ENCODE measurements at places on chromosomes 12 and 14.

DNA sequence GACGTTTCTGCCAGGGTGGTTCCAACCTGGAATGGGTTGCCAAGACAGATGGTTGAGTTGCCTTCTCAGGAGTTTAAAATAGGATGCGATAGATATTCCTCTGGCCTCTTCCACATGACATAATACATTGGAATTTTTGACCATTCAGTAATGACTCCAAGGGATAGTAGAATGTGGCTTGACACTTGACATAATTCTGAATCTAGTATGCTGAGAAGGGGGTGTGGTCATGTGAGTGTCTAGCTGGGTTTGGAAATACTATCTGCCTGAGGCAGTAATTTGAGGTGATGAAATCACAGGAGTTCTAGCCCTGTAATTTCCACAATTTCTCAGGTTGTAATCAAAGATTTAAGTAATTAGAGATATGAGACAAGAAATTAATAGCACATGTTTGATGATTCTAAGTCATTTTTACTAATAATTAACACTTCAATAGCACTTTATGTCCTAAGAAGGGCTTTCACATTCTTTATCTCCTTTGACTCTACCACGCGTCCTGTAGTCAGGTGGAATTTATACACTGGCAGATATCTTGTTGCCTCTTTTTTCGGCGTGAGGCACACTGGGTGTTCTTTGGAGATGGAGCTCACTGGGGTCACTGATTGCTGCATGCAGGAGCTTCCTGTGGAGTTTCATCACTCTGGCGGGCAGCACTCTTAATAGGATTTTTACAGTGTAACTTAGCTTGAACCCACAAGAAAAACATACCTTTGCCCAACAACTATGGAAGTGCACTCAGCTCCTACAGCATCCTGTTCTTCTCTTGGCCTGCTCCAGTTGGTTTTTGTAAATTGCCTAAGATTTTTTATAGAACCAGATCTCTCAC lies 3.2 kb upstream of the AMIGO2 start:
- DNase-seq, result no peak

DNA sequence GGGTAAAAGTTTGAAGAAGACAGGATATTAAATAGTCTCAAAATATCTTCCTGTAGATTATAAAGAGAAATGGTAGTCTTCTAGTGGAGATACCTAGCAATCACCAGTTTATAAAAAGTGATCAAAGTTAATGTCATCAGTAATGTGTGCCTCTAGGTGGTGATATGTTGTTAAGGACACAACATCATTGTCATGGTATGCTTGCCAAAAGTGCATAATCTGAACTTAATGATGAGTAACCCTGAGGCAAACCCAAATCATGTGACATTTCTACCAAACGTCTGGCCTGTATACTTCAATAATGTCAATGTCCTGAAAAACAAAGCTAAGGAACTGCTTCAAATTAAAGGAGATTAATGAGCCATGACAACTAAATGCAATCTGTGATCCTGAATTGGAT lies 214.7 kb downstream of the PHLDA1 start:
- DNase-seq, result no peak

DNA sequence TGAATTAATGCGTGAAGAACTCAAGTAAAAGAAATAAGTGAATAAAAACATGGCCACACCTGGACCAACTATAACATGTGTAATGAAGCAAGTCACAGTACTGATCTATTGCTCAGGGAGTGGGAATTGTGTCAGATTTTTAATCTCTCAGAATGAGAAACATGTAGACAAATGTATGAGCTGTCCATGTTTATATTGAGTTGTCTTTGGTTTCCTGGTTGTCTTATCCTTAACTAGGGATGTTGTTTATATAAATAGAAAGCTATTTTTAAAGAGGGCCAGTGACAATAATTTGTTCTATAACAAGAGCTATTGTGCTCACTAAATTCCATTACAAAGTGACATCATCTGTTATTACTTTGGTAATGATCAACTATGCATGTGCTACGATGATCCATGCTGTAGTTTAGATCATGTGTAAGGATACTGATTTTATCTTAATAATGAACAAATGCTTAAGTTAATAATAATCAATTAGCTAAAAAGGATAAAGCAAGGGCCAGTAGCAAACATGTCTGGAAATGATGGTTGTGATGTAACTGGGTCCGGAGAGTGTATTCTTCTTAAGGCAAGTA lies 91.3 kb upstream of the RTL1 start:
- DNase-seq, result no peak

DNA sequence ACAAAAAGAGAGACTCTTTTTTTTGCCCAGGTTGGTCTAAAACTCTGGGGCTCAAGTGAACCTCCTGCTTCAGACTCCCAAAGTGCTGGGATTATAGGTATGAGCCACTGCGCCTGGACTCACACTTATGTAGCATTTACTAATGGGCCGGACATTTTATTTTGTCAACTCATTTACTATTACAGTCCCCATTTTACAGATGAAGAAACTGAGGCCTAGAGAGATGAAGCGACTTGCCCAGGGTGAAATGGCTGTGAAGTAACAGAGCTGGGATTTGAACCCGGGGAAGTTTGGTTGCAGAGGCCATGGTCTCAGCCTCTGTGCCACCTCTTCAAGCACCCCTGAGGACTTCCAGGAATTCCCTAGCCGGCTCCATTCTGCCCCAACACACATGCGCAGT lies 9.4 kb downstream of the HPD start:
- no peak for DNase-seq

GRCh38 chr12:78473136-78473535 lies 391.4 kb upstream of the SYT1 start:
- DNase-seq, result no peak

- no peak for DNase-seq
Observed at GRCh38 chr14:96631030-96631429, 128.8 kb downstream of the PAPOLA start.

GRCh38 chr12:45034861-45035265 lies 16.0 kb downstream of the DBX2 start:
- no peak for DNase-seq

DNA sequence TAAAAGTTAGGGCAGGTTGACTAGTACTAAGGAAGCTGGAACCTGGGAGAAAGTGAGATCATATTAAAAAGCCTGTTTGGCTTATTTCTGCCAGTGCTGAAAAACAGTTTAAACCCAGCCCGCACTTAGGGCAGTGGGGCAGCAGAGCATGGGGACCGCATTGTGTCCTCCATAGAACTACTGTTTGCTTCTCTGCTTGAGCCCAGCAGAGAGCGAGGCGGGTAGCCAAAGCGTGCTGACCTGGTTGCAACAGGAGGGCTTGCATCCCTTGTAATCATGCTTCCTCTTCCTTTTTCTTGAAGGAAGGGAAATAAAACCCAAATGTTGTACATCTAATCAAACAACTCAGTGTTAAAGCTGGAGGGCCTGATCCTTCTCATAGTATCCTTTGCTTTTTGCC lies 82.5 kb upstream of the HOXC13 start:
- no peak for DNase-seq

DNA sequence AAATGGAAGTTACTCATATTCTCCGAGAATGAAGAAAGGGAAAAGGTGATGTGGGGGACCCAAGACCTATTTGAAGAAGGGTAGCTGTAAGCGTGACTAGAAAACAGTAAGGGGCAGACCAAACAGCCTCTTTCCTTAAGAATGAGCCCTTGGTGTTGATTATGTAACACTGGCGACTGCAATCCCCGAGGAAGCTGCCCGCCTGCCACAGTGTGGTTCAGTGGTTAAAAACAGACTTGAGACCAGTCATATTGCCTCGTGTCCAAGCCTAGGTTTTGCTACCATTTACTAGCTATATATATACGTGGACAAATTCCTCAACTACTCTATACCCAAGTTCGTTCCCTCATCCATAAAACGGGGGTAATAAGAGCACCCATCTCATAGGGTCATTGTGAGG lies 49.1 kb downstream of the SSPN start:
- DNase-seq, result no peak

DNA sequence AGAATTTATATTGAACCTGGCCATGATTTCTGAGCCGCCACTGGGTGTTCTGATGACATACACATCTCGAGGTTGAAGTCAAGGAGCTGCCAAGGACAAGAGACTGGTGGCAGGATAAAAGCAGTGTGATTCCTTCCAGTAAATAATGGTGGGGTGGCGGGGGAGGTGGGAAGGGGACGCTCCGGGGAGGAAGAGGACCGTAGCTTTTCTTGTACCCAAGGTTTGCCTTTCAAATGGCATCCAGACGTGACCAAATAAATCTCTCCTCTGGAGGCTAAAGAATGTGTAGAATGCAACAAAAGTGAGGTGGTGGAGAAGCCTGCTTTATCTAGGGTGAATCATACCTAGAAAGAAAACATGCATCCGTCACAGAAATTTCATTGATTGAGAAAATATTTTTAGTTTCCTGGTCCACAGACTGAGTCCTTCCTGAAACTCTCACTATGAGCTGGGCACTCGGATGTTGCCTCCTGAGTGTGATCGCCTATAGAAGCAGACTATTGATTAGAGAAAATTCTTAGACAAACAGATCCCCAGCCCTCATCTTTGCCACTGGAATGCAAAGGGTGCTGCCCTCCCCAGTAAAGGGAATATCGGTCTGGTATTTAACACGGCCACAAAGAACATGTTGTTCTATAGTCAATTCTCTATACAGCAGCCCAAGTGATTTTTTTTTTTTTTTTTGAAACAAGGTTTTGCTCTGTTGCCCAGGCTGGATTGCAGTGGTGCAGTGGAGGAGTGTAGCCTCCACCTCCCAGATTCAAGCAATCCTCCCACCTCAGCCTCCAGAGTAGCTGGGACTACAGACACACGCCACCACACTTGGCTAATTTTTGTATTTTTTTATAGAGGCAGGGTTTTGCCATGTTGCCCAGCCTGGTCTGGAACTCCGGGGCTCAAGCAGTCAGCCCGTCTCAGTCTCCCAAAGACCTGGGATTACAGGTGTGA lies 112.1 kb downstream of the DPF3 start:
- DNase-seq, result no peak

DNA sequence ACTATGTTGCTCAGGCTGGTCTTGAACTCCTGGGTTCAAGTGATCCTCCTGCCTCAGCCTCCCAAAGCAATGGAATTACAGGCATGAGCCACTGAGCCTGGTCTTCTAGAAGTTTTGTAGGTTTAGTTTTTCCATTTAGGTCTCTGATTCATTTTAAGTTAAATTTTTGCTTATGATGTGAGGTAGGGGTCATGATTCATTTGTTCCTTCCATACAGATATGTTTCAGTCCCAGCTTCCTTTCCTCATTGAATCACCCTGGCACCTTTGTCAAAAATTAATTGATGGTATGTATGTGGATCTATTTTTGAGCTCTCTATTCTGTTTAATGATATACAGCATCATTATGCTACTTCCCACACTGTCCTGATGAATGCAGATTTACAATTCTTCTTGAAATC lies 25.6 kb upstream of the CABP1 start:
- no peak for DNase-seq

- no peak for DNase-seq
Observed at GRCh38 chr12:46385438-46385837, 12.9 kb upstream of the SLC38A2 start.

GRCh38 chr14:67432050-67432564 lies 20.1 kb upstream of the PLEK2 start:
- DNase-seq, result no peak

- DNase-seq, result no peak
Observed at GRCh38 chr14:78666336-78667056, 496.3 kb downstream of the NRXN3 start.

DNA sequence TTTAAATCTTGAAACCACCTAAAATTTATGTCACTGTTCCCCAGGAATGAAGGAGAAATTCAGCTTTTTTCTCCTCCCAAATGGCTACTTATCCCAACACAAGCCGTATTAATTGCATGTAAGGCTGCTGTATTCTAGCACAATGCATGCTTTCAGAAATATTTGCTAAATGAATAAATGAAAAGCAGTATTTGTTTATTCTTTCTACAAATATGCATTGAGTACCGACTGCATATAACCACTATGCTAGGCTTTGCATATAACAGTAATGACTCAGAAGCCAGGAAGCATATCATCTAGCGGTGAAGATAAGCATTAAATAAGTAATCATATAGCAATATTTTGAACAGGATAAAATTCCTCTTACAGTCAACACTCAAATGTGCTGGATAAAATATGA lies 5.7 kb upstream of the LRR1 start:
- DNase-seq, result no peak

GRCh38 chr14:71692496-71692895 lies 239.7 kb upstream of the RGS6 start:
- no peak for DNase-seq

DNA sequence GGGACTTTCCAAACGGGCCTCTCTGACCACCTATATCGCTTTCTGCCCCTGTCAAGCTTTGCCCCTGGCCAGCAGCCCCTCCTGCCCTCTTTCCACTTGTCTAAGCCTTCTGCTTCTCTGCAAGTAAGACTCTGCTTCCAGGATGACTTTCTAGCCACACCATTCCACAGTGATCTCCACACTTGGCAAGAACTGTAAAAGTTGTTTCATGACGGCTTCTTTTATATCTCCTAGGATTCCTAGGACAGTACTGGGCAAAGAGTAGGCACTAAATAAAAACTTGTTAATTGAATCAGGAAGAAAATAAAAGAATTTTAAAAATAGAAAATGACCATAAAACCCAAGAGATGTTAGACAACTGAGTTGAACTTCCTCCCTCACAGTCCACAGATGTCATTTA lies 1.8 kb upstream of the PTPN21 start:
- no peak for DNase-seq

GRCh38 chr12:67647799-67648520 lies 585 bp upstream of the DYRK2 start:
- no peak for DNase-seq

DNA sequence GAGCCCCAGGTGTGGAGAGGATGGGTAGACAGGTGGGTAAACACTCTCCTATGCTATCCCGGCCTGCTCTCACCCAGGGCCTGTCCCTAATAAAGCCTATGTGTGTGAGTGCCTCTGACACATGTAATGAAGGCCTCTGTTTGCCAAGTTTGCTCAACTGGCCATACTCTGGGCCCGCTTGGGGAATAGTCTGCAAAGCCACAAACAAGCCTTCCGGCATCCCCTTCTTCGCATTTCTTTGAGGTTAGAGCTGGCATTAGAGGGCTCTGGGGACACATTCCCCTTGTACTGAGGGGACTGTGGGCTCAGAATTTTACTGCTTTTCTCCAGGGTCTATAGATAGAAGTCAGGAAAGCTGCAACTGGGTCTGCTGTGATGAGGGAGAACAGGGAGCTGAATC lies 240.5 kb downstream of the C12orf75 start:
- no peak for DNase-seq

GRCh38 chr14:51277753-51278415 lies 37.8 kb downstream of the TMX1 start:
- DNase-seq, result no peak

DNA sequence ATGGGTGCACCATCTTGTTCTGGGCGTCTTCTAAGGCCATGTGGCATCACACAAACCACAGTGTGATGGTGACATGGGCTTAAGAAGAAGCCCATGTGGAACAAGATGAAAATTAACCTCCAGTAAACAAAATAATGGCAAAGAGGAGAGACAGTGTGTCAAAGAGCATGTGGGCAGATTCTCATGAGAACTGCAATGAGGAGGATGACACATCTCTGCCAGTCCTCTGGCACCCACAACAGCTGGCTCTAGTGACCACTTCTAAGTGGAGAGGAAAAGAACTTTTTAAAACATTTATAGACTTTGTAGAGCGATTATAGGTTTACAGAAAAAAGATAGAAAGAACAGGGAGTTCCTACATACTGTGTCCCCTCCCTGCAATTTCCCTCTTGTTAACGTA lies 401.4 kb downstream of the ATP23 start:
- no peak for DNase-seq

GRCh38 chr14:21525962-21526671 lies at the start of gene SALL2:
Gene SALL2 (minus strand): TSS chr14:21526346. CDS start chr14:21526127, 219 bp downstream.
- peak; percentile 42 for DNase-seq

GRCh38 chr14:50530794-50531365 lies 1.5 kb downstream of the MAP4K5 start:
- no peak for DNase-seq

GRCh38 chr12:116599285-116600136 lies 40.3 kb downstream of the MAP1LC3B2 start:
- DNase-seq, result peak; percentile 32
